ENCODE measurements at places on chromosomes 5 and 9.
A peak's percentile ranks its signal among the peaks of the same experiment; 100 is the strongest.

DNA sequence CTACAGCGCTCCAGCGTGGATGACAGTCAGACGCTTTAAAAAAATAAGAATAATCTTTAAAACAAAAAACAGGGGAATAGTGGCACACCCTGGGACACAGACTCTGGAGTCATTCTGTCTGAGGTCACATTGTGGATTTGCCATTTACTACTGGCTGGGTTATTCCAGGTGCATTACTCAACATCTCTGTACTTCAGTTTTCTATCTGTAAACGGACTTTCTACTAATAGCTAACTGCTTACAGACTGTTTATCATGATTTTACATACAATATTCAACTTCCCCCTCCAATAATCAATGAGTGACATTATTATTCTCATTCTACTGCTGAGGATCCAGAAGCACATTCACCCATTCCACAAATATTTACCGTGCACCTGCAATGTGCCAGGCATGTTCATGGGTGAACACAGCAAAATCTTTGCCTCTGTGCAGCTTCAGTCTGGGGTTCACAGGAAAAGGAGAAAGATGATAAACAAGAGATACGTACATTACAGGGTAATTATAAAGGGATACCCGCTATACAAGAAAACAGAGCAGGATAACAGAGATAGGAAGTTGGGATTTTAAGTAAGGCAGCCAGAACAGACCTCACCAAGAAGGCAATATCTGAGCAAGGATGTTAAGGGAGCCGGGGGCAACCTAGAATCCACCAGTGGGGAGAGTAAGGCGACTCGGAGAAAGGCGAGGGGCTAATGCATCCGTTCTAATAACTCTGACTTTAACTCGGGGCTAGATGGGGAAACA lies 984 bp upstream of the RAD23B start:
- DNase-seq, result no peak

DNA sequence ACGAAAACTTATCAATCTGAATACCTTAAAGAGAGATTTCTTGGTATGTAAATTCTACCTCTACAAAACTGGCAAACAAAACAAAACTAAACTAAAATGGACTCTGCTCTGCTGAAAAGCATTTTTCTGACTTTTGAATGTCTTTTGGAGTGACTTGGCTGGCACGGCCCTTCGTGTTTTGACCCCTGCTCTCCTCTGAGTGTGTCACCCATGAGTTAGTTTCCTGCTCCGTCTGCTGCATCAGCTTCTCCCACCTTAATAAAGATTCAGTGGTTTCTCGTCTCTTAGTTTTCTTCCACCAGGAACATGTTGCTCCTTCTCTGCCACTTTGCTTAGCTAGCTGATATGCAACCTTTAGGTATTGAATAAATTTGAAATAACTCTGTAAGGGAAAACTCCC lies 1084.0 kb upstream of the CDH18 start:
- no peak for DNase-seq

DNA sequence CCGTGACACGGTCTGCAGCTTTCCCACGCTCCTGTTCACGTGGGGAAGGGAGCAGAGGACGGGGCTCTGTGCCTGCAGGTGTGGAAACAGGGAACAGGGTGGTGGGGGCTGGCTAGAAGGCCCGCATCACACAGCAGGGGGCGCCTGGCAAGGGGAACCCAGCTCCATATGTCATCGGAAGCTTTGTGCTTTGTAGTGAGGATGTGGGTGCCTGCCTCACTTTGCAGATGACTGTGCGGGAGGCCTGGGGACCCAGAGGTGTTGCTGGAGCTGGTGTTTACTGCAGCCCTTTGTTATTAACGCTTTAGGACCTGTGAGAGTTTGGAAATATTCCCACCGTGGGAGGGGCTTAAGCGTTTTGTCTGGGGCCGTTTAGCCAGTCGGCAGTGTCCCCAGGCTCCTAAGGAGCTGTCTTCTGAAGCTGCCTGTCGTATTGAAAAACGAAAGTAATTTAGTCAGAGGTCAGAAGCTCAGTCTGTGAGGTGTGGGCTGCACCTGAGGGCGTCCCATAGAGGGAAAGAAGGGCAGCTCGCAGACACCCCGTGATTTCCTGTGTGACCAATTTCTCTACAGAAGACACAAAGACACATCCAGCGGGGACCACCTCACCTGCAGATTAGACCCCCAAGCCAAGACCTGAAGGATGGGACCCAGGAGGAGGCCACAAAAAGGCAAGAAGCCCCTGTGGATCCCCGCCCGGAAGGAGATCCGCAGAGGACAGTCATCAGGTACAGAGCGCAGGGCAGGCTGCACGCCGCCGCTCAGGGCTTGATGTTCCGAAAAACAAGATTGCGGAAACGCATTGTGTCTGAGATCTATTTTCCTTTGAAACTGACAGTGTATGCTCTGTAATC lies 9.1 kb downstream of the MAN1B1 start:
- DNase-seq, result no peak

- DNase-seq, result no peak
Measured at GRCh38 chr5:136526791-136527190, 161.4 kb upstream of the TRPC7 start.

DNA sequence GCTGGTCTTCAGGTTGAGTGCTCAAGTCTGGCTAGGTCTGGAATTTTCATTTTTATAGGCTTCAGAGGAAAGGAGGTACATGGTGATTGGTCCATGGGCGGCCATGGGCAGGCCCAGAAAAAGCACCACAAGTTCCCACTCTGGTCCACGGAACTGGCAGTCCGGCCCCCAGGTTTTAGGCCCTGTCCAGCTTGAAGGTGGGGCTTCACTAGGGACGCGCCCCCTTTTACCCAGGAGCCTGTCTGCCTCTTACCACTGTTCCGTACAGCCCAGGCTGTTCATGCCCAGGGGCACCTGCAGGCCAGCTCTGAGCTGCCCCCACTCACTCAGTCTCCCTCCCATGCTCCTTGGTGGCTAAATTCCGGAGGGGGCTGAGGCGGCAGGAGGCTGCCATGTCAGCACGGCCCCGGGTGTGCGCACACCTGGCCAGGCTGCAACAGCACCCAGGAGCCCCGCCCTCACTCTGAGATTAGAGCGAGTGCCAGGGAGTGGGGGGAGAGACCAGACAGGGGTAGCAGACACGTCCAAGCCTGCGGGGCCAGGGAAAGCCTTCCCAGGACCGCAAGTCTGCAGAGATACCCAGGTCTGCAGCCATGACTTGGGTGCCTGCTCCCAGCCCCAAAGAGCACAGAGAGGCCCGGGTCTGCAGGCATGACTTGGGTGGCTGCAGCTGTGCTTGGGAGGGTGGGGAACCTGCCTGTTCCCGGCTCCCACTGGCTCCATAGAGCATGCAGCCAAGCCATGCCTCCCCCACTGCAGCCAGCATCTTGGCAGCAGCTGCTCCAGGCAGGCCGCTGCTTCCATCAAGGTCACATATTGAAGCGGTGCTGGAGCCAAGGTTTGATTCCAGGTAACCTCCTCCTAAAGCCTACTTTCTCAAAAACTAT lies 390.2 kb upstream of the SGCD start:
- no peak for DNase-seq

DNA sequence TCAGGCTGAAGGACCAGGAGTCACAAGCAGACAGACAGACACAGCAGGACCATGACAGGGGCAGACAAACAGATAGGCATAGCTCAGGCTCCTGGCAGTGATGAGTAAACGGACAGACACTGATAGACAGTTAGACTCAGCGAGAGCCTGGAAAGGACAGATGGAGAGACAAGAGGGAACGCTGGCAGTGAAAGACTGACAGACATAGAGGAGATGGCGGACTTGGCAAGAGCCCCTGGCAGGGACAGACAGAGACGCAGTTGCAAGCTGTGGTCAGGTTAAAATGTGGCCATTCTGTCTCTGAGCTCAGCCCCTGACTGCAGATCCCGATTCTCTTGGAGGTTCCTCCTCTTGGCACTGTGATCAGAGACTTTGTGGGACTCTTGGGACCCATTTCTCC lies 13.6 kb downstream of the CSF2 start:
- no peak for DNase-seq

GRCh38 chr5:932628-933250 lies 40.1 kb downstream of the TRIP13 start:
- DNase-seq, result no peak

GRCh38 chr5:150196986-150197385 lies 7.1 kb downstream of the SLC6A7 start:
- no peak for DNase-seq

GRCh38 chr5:73693573-73694061 lies 67.6 kb downstream of the ARHGEF28 start:
- no peak for DNase-seq

DNA sequence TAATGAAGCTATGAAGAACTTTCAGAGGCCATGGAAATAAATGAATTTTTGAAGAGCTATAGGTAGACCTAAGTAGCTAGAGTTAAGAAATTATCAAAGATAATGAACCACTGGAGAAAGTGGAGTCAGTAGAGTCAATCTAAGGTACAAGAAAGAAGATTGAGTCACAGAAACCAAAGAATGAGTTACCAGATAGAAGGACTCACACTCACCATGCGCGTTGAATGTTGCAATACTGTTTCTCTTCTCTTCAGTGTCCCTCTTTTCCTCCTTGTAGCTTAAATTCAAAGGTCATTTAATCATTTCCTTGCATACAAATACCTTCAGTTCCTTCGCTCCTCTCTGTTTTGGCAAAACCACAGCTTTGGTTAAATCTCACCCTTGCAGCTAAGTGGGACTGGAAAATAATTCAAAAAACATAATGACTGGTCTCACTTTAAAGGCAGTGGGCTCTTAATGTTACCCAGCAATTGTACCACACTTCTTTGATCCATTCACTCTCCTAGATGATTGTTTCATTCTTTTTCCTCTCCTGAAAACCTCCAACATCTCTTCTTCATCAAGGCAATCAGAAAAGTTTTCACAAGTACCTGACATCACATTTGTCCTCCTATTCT lies 58.3 kb downstream of the NIPBL start:
- no peak for DNase-seq

- peak; percentile 60 for DNase-seq
Measured at GRCh38 chr5:81506900-81507588, 113.1 kb upstream of the ACOT12 start.

DNA sequence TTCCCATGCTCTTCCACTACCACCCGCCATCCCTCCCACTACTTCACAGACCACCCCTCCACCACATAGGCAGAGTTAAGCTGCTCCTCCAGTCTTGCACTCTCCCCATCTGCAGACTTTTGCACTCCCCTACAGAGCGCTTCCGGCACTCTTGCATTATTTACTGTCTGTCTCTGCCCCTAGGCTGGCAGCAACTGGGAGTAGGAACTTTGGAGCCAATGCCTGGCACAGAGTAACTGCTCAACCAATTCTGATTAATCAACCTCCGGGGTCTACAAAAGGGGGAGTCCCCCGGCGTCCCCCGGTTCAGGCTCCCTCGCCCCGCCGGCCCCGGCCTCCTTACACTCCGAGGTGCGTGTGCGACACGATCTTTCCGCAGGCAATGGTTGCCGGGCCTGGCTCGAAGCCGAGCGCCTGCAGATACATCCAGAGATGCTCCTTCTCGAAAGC lies 498 bp downstream of the HAUS6 start:
- DNase-seq, result no peak

GRCh38 chr5:177476531-177477233 lies 3.2 kb upstream of the DBN1 start:
- no peak for DNase-seq

GRCh38 chr5:43150748-43151147 lies 30.0 kb downstream of the ZNF131 start:
- no peak for DNase-seq

GRCh38 chr5:83209963-83210362 lies 132.6 kb downstream of the XRCC4 start:
- no peak for DNase-seq

DNA sequence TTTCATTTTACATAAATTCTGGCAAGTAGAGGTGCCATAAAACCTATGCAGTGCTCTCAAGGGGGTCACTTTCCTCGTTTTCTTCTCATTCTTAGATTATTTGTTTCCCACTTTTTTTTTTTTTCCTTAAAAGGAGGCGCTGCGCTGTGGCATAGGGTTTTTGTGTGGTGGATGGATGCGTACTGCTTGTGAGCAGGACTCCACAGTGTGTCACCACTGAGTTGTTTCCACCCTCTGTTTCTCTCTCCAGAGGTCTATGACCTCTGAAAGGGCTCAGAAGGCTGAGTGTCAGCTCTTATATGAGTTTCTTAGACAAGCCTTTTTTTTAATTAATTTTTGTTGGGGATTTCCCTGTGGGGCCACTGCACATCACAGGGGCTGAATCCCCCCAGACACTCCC lies 13.6 kb upstream of the CLTB start:
- no peak for DNase-seq

DNA sequence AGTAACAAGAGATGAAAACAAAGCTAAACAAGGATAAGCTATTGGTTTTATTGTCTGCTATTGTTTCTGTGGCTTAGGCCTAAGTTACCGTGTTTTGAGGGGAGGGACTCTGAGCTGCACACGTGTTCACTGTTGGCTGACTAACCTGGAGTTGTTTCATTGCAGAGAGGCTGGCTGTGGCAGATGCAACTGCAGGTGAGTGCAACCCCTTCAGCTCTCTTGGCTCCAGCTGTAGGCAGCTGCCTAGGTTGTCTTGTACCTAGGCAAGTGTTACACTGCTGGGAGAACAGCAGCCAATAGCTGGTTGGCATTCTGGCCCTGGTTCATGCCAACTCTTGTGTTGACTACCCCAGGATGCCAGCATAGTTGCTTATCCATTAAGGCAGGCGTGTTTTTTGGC lies 17.6 kb upstream of the MATR3 start:
- no peak for DNase-seq

DNA sequence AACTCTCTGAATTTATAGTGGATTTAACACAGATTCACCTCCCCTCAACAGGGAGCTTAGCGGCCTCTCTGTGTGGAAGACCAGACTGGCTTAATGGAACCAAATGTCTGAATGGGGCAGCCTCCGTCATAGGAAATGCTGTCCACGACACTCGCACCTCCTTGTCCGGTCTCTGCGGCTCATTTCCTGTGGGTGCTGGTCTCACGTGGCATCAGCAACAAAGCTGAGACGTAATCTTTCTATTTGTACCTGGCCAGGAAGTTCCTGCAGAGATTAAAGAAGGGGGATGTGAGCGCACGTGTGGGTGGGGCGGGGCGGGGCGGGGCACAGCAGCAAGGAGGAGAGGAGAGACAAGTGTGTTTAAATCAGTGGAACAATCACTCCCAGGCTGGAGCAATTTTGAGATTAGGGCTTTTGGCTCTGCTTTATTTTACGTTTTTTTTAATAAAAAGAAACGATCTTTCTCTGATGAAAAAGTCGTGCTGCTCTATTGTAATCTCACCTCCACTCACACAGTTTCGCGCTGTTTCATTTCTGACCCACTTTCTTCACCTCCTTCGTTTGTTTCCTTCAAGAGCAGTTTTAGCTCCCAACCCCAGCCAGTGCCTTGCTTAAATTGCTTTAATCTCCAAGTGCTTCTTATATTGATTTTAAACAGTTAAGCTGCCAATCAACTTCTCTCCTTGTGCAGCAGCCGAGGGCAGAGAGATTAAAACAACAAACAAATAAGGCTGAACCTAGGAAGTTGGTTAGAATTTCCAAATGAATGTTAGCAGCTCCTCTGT lies 132.2 kb upstream of the ASTN2 start:
- no peak for DNase-seq

- DNase-seq, result no peak
Measured at GRCh38 chr9:70427161-70427945, 12.9 kb upstream of the KLF9 start.
